Spleen (tissue), 13 donors: ENCODE measurements at places on chromosomes 2 and 18. TPM values are rescaled to one million over a fixed set of nuclear protein-coding genes. Genes with fewer than 3 reads are reported as not detected.
A peak's percentile ranks its signal among the peaks of the same experiment; 100 is the strongest.

Gene LYG1
- total RNA-seq = not detected

DNA sequence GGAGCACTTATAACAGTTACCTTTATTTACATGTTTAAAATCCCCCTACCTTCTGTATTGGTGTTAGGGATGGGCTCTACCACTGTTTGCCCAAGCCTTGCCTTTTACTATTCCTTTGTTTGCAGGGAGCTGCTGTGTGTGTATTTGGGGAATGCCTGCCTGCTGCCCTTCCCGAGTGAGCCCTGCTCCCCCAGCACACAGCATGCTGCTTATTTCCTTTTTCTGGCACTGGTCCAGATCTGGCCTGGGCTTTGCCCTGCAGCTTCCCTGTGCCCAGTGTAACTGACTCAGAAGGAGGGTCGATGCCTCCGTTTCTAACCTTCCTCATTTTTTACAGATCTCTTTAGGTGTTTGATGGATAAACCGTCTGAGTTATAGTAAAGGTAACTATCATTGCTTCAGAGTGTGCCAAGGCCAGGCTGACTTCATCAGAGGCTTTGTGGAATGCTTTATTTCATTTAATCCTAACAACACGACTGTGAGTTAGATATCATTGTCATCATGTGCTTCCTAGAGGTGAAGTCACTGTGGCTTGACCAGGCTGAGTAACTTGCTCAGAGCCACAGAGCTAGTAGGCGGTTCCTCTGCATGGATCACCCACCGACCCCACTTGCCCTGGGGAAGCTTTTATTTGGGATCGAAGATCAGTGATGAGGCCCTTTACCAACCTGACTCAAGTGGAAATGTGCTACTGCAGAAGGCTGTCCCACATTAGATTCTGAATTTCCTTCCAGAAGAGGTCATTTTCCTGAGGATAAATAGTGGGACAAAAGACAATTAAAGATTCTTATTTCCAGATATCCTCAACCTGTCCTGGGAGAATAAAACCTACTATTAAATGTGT lies 238.8 kb downstream of the ZNF407 start:
- H3K27me3 ChIP-seq = no peaks in the 10 kb centered on the region
- H3K4me1 ChIP-seq = no peaks in the 10 kb centered on the region
- peaks cover 20% of the 10 kb centered on the region for H3K36me3 ChIP-seq
- peak; percentile 59 for DNase-seq
- H3K27ac ChIP-seq = no peak overlapping the region
- H3K4me3 ChIP-seq = no peak overlapping the region

- peak overlapping the region; percentile 82 for H3K27ac ChIP-seq
- H3K27me3 ChIP-seq = no peaks in the 10 kb centered on the region
Observed at GRCh38 chr2:10028407-10028987, 14.9 kb upstream of the KLF11 start.

GRCh38 chr2:190417045-190417842 lies 9.1 kb downstream of the MFSD6 start:
- no peaks in the 10 kb centered on the region for H3K36me3 ChIP-seq
- peak overlapping the region; percentile 69 for H3K27ac ChIP-seq
- no peak overlapping the region for H3K4me3 ChIP-seq
- no peaks in the 10 kb centered on the region for H3K27me3 ChIP-seq
- no peak for DNase-seq

Gene CFAP65
- total RNA-seq = not detected

GRCh38 chr2:237487496-237487895 lies 445 bp downstream of the MLPH start:
- no peaks in the 10 kb centered on the region for H3K36me3 ChIP-seq
- H3K4me1 ChIP-seq = peaks cover 10% of the 10 kb centered on the region
- peaks cover 92% of the 10 kb centered on the region for H3K27me3 ChIP-seq
- no peak overlapping the region for H3K4me3 ChIP-seq

- DNase-seq = no peak
- H3K36me3 ChIP-seq = no peaks in the 10 kb centered on the region
- H3K27ac ChIP-seq = no peak overlapping the region
- H3K4me3 ChIP-seq = no peak overlapping the region
- no peaks in the 10 kb centered on the region for H3K27me3 ChIP-seq
Observed at GRCh38 chr2:197904446-197904845, 100.1 kb downstream of the PLCL1 start.

Gene RGPD3
- total RNA-seq = 2.4 TPM

DNA sequence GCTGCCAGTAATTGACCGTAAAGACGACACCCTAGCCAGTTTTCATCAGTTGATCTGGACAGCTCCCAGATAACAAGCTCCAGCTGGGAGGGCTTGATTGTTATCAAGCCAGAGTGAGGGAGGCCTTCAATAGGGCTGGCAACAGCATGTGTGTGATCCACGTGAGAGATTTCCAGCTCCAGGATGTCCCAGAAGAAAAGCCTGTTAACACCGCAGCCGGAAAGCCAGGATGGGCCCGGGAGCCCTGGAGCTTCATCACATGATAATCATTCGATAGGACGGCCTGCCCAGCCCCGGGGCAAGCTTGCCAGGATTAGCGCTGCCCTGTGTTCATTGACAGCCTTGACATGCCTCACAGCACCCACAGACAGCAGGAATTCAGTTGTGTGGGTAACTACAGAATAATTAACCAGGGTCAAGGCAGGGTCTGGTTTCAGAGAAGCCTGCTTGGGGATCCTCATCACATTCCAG lies 182.5 kb downstream of the C1D start:
- no peaks in the 10 kb centered on the region for H3K36me3 ChIP-seq
- H3K4me1 ChIP-seq = no peaks in the 10 kb centered on the region
- no peak for DNase-seq
- no peaks in the 10 kb centered on the region for H3K27me3 ChIP-seq

Gene ZNF532
- total RNA-seq = 59.2 TPM

DNA sequence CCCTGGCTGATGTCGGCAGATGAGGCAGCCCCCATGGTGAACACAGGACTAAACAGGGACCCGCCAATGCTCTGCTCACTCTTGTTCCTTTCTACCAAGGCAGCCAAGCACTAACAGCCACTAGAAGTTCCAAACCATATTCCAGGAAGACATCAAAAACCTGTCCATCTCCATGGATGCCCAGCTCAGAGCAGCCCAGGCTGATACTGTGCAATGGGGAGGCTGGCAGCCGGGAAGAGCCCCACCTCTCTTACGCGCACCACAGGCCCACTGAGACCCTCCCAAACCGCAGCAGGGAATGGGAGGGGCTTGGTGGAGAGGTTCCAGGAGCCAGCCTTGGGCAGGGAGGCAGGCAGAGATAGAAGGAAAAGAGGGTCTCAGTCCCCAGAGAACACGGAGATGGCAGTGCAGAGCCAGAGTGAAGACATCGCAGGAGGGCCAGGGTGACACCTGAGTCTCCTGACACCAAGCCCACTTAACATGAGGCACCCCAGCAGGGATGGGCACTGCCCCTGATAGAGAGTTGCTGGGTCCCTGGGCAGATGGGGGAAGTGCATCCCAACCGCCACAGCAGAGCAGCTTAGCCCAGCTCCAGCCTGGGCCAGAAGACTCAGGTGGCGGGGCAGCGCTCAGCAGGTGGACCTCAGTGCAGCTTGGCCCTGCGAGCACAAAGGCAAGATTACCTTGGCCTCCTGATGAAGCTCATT lies 3.4 kb downstream of the HS6ST1 start:
- H3K4me3 ChIP-seq = peak overlapping the region; percentile 86
- no peak overlapping the region for H3K27ac ChIP-seq
- H3K4me1 ChIP-seq = peaks cover 91% of the 10 kb centered on the region
- DNase-seq = no peak

DNA sequence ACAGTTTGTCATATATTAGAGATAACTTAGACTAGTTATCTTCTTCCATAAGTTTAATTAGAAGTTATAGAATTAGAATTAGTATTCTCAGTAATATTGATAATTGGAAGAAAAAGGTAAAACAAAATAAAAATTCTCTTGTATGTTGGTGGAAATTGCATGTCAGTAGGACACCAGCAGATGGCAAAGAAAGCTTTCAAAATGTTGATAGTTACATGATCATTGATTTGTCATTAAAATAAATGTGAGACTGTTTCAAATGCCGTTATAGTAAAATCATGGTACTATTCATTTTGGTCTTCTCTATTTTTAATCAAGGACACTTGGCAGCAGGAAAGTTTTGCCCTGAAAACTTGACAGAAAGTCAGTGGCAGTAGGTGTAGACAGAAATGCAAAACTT lies 270.2 kb downstream of the TGIF1 start:
- no peak overlapping the region for H3K27ac ChIP-seq
- H3K27me3 ChIP-seq = no peaks in the 10 kb centered on the region
- H3K4me3 ChIP-seq = no peak overlapping the region
- peaks cover 34% of the 10 kb centered on the region for H3K4me1 ChIP-seq

Gene CYRIA
- total RNA-seq = 76.4 TPM

Gene KIF5C
- total RNA-seq = 7.9 TPM

Gene DDX1
- total RNA-seq = 62.0 TPM

DNA sequence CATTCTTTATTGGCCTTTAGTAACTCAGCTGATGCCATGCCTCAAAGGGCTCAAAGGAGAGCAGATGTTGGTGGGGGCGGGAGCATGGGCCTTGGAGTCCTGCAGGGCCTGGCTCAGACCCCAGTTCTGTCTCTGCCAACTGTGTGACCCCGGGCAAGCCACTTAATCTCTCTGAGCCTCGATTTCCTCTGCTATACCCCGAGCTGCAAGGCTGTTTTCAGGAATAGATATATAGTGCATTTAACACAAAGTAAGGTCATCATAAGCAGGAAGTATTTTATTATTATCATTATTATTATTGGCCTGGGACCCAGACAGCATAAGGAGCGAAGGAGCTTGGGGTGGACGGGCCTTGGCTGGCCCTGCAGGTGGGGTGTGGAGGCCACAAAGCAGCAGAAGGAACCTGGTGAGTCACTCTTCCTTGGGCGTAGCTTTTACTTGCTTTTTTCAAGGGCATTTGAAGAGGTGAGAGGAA lies 162.7 kb downstream of the INHBB start:
- no peak overlapping the region for H3K27ac ChIP-seq
- peak; percentile 75 for DNase-seq
- H3K4me1 ChIP-seq = peaks cover 22% of the 10 kb centered on the region

- H3K27me3 ChIP-seq = no peaks in the 10 kb centered on the region
- H3K27ac ChIP-seq = no peak overlapping the region
- no peaks in the 10 kb centered on the region for H3K4me1 ChIP-seq
Observed at GRCh38 chr2:16181062-16181740, 240.9 kb downstream of the MYCN start.

Gene NTSR2
- total RNA-seq = not detected

GRCh38 chr2:12797815-12798214 lies 81.1 kb downstream of the TRIB2 start:
- DNase-seq = no peak
- no peaks in the 10 kb centered on the region for H3K4me1 ChIP-seq
- no peaks in the 10 kb centered on the region for H3K36me3 ChIP-seq

DNA sequence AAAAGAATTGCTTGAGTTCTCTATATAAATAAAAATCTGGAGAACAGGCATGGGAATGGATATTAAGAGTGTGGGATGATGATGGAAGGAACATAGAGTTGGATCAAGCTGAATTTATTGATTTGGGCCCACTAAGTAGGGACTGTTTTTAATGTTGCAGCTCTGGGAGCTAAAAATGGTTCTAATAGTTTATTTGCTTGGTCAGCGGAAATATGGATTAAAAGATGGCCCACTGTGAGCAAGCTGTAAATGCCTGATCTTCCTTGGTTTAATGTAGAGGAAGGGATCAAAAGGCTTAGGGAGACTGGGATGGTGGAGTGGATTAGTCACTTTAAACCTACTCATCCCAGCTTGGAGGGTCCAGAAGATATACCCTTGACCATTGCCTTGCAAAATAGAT lies 429.4 kb upstream of the NXPH2 start:
- no peaks in the 10 kb centered on the region for H3K36me3 ChIP-seq
- no peak overlapping the region for H3K27ac ChIP-seq
- H3K27me3 ChIP-seq = no peaks in the 10 kb centered on the region
- H3K4me3 ChIP-seq = no peak overlapping the region
- no peaks in the 10 kb centered on the region for H3K4me1 ChIP-seq

GRCh38 chr2:40556293-40556692 lies 104.4 kb upstream of the SLC8A1 start:
- H3K27ac ChIP-seq = no peak overlapping the region
- H3K27me3 ChIP-seq = no peaks in the 10 kb centered on the region
- no peak overlapping the region for H3K4me3 ChIP-seq
- DNase-seq = no peak

Gene ATF2
- 71.6 TPM for total RNA-seq

GRCh38 chr2:36965751-36966369 lies 476 bp downstream of the STRN start:
- no peak for DNase-seq
- H3K27ac ChIP-seq = peak overlapping the region; percentile 97
- H3K27me3 ChIP-seq = no peaks in the 10 kb centered on the region
- no peaks in the 10 kb centered on the region for H3K36me3 ChIP-seq

- H3K27me3 ChIP-seq = no peaks in the 10 kb centered on the region
- no peaks in the 10 kb centered on the region for H3K36me3 ChIP-seq
- H3K4me3 ChIP-seq = no peak overlapping the region
- H3K27ac ChIP-seq = no peak overlapping the region
Observed at GRCh38 chr2:175964195-175964594, 37.9 kb downstream of the LNPK start.

- no peak overlapping the region for H3K27ac ChIP-seq
- H3K4me3 ChIP-seq = no peak overlapping the region
- no peak for DNase-seq
- no peaks in the 10 kb centered on the region for H3K36me3 ChIP-seq
- H3K27me3 ChIP-seq = no peaks in the 10 kb centered on the region
Observed at GRCh38 chr2:8857709-8858108, 20.3 kb upstream of the KIDINS220 start.

DNA sequence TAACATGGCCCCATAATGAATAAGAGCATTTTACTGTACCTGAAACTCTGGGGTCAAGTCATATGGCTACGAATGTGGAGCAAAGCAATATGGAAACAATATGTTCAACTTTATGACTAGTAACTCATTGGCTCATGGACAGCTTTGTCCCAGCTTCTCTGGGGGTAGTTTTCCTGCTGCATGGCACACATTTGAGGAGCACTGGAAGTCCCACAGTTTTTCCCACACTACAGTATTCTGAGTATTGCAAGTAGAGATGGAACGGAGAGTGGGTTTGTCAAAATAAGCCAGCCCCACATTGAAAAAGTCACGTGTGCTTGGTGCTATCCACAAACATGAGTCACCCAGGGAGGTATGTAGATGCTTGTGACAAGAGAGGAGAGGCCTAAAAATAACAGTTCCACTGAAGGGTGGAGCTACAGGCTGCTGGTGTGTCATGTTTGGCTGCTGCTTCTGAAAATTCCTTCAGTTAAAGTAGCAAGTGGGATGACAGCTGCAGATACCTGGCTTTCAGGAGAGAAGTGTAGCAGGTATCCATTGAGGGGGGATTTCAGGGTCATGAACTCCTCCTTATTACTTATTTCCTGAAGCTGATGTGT lies 48.2 kb upstream of the CTAGE1 start:
- DNase-seq = no peak
- no peaks in the 10 kb centered on the region for H3K27me3 ChIP-seq
- no peak overlapping the region for H3K27ac ChIP-seq
- H3K36me3 ChIP-seq = no peaks in the 10 kb centered on the region
- no peak overlapping the region for H3K4me3 ChIP-seq
- H3K4me1 ChIP-seq = peaks cover under 1% of the 10 kb centered on the region
